ENCODE measurements at places on chromosomes 12 and 14. TPM values are rescaled to one million over a fixed set of nuclear protein-coding genes. Genes with fewer than 3 reads are reported as not detected.
A peak's percentile ranks its signal among the peaks of the same experiment; 100 is the strongest.

DNA sequence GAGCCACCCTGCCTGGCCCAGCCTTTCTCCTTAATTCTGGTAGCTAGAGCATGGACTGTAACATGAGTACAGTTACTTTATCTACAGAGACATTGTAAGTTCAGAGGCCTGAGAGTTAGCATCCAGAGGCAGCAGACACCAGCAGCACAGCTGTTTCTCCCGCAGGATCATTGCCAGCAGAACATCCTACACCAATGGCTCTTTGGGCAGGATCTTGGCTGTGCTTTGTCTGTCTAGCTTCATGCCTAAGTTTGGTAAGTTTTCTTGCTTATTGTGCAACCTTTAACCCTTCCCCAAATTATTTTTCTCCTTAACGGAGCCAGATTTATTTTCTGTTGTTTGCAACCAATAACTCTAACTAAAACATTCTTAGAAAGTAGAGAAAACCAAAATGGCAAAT is 21.6 kb downstream of the C12orf71 start:
- DNase-seq, result no peak

DNA sequence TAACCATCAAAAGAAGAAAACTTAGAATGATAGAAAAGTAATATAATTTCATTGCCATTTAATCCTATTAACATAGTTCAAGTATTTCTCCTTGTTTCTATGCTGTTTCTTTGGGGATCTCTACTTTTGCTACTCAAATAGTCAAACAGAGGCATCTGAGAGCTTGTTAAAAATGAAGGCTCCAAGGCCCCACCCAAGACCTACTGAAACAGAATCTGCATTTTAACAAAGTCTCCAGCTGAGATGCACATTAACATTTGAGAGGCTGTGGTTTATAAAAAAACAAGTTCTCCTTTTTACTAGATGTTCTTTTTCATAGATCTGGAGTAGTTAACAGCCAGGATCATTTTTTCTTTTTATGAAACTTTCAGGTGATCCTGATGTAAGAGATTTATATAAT is 31.8 kb downstream of the PPFIA2 start:
- DNase-seq, result no peak

DNA sequence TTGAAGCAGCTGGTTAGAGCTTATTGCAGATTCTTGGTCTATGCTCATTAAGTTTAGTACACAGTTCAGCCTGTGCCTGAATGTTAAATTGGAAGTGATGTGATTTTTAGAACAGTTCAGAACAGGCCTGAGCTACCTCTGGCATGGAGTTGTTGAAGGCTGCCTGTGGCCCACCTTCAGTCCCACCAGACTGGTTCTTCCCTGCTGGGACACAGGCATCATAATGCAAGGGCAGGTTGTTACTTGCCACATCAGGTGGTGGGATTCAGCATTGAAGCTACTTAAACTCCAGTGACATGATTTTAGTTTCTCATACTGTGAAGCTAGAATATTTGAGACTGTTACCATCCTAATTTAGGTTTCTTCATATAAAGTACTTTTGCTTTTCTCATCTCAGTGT is 49.4 kb downstream of the PROX2 start:
- DNase-seq, result no peak

GRCh38 chr12:21551841-21552465 is 25.9 kb downstream of the SPX start:
- no peak for DNase-seq

The NINJ2 gene
- total RNA-seq, result not detected

The INHBC gene
- not detected for total RNA-seq

The ASCL1 gene
- total RNA-seq, result not detected

GRCh38 chr14:75864352-75864751 is 117.4 kb downstream of the TGFB3 start:
- peak; percentile 97 for DNase-seq

DNA sequence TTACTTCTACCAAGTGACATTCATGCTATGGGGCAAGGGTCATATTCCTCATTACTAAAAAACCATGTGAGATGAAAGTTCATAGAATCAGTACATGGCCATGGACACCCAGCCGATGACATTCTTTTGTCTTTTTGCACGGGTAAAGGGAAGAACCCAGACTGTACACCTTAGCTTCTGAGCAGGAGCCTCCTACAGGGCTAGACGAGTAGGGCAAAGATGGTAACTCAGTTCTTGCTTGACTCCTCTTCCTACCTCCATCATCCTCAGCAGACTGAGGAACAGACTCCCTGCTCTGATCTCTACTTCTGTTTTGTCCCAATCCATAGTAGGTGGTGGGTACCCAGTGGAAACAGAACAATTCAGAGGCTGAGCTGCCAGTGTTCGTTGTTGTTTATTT is 281.3 kb downstream of the NPAS3 start:
- no peak for DNase-seq

The CRIP2 gene
- total RNA-seq, result 109 TPM

GRCh38 chr12:121405211-121405610 is 5.3 kb downstream of the RNF34 start:
- no peak for DNase-seq

DNA sequence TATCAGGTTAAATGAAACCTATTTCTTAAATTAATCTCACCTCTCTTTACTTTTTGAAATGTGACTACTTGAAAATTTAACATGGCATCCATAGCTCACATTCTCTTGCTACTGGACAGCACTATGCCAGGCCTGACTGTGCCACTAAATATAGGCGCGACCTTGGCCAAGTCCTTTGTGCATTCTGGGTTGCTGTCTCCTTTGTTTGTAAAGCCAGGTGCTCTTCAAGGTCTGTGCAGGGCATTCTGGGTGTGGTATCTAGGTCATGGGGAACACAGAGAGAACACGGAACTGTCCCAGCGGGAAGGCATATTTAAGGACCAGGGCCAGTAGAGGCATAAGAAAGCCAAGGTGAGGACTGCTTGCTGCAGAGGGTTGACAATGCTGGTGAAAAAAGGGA is 121.2 kb downstream of the ZNF664 start:
- DNase-seq, result no peak

- DNase-seq, result no peak
Measured at GRCh38 chr14:24071836-24072430, 571 bp downstream of the CPNE6 start.

Data from PC-3 (cell line).